Fibroblast of skin of left biceps (primary cell): ENCODE measurements at places on chromosomes 1 and 21.

GRCh38 chr1:176877557-176877956, 287.0 kb downstream of the ASTN1 start:
- DNase-seq, result no peak

- DNase-seq, result no peak
These were observed 37.5 kb downstream of the CAMTA1 start for GRCh38 chr1:6822530-6823359.

GRCh38 chr1:6162773-6163172, 17.3 kb downstream of the CHD5 start:
- DNase-seq, result no peak

- DNase-seq, result peak; percentile 4
These were observed 40.1 kb upstream of the ADGRL2 start for GRCh38 chr1:81760477-81761097.

GRCh38 chr1:40939320-40940059, 40.0 kb upstream of the CTPS1 start:
- DNase-seq, result no peak

DNA sequence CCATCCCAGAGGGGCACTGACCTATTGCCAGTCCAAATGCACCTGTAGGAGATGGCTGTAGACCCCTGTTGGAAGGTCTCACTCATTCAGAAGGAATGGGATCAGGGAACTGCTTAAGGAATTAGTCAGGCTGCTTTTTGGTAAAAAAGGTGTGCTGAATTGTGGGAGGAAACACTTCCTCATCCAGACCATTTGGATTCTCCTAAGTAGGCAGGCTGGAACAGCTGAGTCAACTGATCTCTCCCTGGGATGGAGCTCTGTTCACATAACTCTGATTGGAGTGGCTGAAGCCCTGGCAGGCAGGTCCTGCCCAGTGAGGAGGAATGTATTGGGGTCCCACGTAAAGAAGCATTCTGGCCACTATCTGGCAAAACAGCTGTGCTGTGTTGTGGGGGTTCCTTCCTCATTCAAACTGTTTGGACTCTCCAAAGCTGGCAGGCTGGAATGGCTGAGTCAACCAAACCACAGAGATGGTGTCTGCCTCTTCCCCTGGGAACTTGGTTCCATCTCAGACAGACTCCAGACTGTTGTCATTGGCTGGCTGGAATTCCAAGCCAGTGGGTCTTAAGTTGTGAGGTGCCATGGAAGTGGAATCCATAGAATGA, 70.7 kb upstream of the PDC start:
- DNase-seq, result peak; percentile 30
